ENCODE measurements at places on chromosomes 3 and 15. TPM values are rescaled to one million over a fixed set of nuclear protein-coding genes. Genes with fewer than 3 reads are reported as not detected.

The NR1I2 gene
- total RNA-seq = not detected

The SCN11A gene
- total RNA-seq = under 0.01 TPM

The ULK4 gene
- total RNA-seq = 6.4 TPM

The ALDH1A2 gene
- total RNA-seq = 2.7 TPM

The LRTM1 gene
- not detected for total RNA-seq
